ENCODE measurements at places on chromosomes 5 and 9.

GRCh38 chr9:109868722-109869121 lies 88.7 kb downstream of the PALM2AKAP2 start:
- DNase-seq: no peak

DNA sequence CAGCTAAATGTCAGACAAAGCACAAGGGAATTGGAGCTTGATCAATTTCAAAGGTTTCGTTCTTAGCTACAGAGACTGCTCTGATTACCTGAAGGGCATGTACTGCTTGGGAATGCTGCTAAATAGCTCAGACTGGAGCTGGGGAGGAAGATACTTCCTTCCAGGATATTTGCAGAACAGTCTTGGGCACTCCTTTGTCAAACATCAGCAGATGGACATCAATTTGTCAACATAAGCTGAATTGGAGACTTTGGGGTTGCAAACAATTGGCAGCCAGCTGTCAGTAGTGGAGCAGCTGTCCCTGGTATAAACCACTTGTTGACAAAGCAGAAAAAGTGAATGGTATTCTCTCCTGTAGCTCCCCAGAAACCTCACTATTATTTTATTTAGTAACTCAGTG lies 182.0 kb downstream of the CCDC192 start:
- DNase-seq: no peak

GRCh38 chr9:100595391-100596199 lies 17.7 kb downstream of the CAVIN4 start:
- DNase-seq: no peak

DNA sequence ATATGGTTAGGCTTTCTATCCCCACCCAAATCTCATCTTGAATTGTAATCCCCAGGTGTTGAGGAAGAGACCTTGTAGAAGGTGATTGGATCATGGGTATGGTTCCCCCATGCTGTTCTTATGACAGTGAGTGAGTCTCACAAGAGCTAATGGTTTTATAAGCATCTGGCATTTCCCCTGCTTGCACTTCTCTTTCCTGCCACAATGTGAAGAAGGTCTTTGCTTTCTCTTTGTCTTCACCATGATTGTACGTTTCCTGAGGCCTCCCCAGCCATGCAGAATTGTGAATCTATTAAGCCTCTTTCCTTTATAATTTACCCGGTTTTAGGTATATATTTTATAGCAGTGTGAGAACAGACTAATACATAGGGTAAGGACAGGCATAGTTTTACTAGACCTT lies 334.5 kb downstream of the TLR4 start:
- no peak for DNase-seq

- no peak for DNase-seq
These were observed 46.3 kb upstream of the PALM2AKAP2 start for GRCh38 chr9:109733690-109734089.

DNA sequence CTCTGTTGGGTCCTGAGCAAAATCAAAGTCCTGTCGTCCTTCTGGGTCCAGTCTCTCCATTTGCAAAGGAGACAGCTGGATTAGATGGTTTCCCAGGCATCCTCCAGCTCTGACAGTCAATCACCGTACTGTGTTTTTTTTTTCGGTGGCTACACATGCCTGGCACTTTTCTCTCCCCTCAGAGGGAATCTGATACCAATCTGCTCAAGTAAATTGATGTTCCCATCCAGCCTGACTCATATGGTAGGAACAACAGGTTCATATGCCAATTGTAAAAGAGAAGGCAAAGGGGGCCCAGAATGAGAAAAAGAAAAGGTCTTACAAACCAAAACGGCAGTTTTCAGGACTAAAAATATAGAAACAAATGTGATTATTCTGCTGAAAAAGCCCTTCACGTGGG lies 1.2 kb downstream of the FBXO10 start:
- DNase-seq: no peak

DNA sequence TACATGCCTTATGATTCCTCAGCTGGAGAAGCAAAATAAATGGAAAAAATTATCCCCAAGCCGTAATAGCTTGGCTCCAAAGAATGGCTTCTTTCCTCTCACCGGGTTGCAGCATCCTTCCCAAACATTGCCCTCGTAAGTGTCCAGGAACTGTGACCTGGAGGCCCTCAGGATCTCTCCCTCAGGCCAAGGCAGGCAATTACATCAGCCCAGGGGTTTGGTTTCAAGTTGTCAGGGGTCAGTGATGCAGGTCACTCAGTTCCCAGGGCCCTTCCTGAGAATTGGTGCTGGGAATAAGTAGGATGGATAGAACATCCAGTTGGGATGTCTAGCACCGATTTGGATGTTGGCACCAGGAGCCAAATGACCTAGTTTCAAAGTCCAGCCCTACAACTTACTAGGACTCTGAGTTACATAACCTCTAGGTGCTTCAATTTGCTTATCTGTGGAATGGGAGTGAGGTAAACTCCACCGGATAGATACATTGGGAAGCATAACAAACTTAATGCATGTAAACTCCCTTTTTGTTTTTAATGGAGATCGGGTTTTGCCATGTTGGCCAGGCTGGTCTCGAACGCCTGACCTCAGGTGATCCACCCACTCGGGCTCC lies 133.5 kb upstream of the DAP start:
- DNase-seq: no peak

DNA sequence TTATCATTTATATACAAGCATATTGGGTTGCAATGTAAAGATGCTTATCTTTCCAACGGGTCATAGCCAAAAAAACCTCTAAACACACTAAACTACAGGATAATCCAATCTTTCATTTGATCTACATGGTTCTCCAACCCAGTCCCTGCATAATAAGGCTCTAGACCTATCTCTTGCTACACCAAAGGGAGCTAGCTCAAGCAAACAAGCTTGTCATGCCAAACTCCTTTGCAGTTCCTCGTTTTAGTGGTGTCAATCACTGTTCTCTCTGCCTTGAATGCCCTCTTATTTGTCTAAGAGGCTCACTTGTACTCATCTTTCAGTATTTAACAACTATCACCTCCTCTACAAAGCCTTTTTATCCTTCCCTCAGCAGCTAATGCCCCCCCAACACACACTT lies 5.6 kb downstream of the HOMER1 start:
- DNase-seq: no peak

DNA sequence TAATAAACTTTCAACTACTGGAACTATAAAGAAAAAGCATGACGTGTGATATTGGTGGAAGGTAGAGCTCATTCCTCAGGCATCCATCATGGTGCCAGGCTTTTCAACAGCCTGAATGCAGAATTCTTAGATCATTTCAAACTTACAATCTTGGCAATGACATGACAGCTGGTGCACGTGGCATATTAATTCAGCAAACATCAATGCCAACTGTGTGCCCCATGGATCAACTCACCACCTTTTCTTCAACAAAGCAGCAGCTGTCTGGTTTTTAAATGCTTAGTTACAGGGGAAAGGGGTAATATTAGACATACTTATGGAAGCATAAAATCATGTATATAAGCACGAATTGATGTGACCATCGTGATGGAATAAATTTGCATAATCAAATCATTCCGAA lies 56.0 kb upstream of the OR13F1 start:
- no peak for DNase-seq

- DNase-seq: no peak
These were observed 88.4 kb downstream of the CAMSAP1 start for GRCh38 chr9:135818718-135819475.

All from esophagus squamous epithelium (tissue), 5 donors.